ENCODE measurements at places on chromosomes 2 and 18.

DNA sequence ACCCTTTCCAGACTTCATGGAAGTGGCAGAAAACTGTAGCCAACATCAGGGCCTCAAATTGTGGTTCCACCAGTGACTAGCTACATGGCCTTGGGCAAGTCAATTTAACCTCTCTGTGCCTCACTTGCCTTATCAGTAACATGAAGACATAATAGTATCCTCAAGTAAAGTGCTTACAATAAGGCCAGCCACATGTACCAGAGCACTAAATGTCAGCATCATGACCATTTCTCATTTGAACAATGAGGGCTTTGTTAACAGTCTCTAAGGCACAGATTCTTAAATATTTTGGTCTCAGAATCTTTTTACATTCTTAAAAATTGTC, 5.8 kb upstream of the KCMF1 start:
- DNase-seq: no peak
- no peaks in the 10 kb centered on the region for H3K27me3 ChIP-seq
- no peak overlapping the region for H3K27ac ChIP-seq

DNA sequence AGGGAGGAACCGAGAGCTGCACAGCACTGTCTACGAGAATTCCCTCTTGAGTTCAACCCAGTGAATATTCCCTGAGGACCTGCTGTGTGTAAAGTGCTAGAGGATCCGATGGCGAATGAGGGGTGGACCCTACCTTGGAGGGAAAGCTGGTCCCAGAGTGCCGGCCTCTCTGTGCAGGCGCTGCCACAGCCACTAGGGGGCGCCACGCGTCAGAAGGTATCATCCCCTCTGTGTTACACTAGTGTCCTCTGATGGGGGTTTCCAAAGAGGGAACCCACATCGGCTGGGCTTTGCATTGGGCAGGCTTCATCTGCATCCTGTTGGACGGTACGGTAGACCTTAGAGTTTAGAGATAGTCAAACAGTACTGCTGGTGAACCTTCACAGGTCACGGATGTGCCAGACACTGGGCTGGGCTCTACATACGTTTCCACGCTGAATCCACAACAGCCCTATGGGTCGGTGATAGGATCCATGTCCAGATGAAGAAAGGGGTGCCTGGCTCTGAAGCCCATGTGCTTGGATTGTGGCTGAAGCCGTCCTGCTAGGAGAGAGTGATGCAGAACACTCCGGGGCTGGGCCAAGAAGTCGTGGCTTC, 39.0 kb downstream of the COA5 start:
- H3K4me3 ChIP-seq: no peak overlapping the region
- peaks cover 53% of the 10 kb centered on the region for H3K36me3 ChIP-seq
- no peak for DNase-seq
- H3K27me3 ChIP-seq: no peaks in the 10 kb centered on the region
- H3K4me1 ChIP-seq: no peaks in the 10 kb centered on the region
- H3K27ac ChIP-seq: no peak overlapping the region

GRCh38 chr2:133266041-133266925, 302.0 kb downstream of the NCKAP5 start:
- no peaks in the 10 kb centered on the region for H3K27me3 ChIP-seq
- no peaks in the 10 kb centered on the region for H3K4me1 ChIP-seq
- peak overlapping the region; percentile 32 for H3K4me3 ChIP-seq
- H3K27ac ChIP-seq: no peak overlapping the region

GRCh38 chr2:176072951-176073904, 10.5 kb downstream of the EVX2 start:
- H3K4me1 ChIP-seq: peaks cover 6% of the 10 kb centered on the region
- DNase-seq: no peak
- no peak overlapping the region for H3K4me3 ChIP-seq
- H3K27me3 ChIP-seq: peaks cover 65% of the 10 kb centered on the region

GRCh38 chr2:24421668-24422067, 61.3 kb upstream of the ITSN2 start:
- H3K4me3 ChIP-seq: no peak overlapping the region
- no peaks in the 10 kb centered on the region for H3K27me3 ChIP-seq
- no peaks in the 10 kb centered on the region for H3K4me1 ChIP-seq
- DNase-seq: peak; percentile 65
